ENCODE measurements at places on chromosomes 13 and 19. TPM values are rescaled to one million over a fixed set of nuclear protein-coding genes. Genes with fewer than 3 reads are reported as not detected.

DNA sequence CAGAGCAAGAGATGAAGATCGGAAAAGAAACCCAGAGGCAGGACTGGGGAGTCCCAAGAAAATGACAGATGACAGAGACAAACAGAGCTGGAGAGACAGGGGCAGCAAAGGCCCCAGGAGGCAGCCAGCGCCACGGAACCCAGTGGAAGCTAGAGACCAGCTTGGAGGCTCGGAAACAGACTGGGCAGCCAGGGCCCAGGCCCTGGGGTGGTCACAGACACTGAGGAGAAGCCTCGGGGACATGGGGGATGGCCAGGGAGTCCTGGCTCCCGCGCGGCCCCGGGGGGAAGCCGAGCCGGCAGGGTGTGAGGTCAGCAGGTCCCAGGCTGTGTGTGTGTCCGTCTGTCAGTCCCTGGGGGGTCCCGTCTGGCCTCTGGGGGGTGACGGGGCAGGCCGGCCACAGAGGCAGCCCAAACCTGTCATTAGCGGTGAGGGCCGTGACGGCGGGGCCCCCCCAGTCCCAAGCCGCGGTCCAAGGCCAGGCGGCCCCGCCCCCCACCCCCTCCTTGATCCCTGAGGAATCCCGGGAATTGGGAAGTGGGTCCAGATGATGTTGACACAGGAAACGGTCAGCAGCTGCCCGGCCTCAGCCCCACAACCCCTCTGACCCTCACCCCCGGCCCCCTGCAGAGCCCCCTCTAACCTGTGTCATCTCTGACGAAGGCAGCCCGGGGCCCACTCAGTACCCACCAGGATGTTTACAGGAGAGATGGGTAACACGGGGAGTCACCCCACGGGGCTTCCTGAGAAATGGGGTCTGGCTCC is 2.5 kb upstream of the TMEM190 start:
- DNase-seq: no peak

DNA sequence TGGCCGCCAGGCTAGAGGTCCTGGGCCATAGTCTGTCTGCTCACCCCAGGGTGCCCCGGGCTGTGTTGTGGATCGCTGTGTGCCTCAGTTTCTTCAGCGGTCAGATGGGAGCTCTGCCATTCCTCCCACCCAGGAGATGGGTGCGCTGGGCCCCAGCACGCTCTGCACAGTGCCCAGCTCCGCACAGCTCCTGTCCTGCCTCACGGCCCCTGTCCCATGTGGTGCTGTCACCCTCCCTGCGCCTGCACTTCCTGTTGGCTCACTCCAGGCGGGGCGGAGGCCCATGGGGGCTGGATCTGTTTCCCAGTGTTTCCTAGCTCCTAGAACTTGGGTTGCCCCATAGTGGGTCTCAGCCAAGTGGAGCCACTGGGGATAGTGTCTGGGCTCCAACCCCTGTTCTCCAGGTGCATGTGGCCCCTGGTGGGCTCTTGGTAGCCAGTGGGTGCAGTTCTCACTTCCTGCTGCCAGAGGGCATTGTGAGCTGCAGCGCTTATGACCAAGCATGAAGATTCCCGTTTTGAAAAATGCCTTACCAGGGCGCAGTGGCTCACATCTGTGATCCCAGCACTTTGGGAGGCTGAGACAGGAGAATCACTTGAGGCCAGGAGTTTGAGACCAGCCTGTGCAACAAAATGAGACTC is 69.8 kb downstream of the KDM4B start:
- DNase-seq: no peak

Gene ZNF8
- 4.0 TPM for total RNA-seq

DNA sequence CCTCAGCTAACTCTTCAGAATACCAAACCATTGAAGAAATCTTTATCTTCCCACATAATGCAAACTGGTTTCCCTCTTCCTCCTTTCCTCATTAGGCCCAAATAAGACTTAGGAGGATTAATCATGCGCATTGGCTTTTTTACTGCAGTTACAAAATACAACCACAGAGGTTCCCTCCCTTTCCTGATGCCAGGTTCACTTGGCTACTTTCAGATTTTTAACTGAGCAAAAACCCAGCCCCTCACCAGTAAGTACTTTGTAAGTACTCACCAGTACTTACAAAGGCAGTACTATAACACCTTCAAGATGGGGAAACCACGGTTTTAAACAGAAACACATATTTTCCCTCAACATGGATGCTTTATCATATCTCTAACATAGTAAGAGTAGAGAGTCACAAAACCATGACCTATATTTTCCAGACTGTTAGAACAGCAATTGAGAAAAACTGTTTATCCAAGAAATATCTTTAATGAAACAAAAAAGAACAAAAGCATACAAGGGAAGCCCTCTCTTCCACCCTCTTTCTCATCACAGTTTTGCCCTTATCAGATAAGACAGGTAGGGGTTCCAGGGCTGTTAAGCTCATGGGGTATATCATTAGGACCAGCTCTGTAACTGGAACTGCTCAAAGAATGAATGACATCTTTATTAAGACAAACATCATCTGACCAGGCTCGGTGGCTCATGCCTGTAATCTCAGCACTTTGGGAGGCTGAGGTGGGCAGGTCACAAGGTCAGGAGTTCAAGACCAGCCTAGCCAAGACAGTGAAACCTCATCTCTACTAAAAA is 12.7 kb downstream of the FOXO1 start:
- no peak for DNase-seq

Gene C13orf42
- total RNA-seq: not detected

GRCh38 chr19:31511696-31512095 is 162.5 kb upstream of the TSHZ3 start:
- DNase-seq: no peak

Gene SIGLEC5
- total RNA-seq: not detected

Gene LYPD5
- total RNA-seq: 0.81 TPM

Gene TLE6
- 1.3 TPM for total RNA-seq

Gene PNMA8B
- total RNA-seq: 0.05 TPM
